ENCODE measurements at places on chromosomes 4 and X.
A peak's percentile ranks its signal among the peaks of the same experiment; 100 is the strongest.

GRCh38 chrX:124344246-124344645 lies 2.1 kb upstream of the SH2D1A start:
- no peak for DNase-seq

DNA sequence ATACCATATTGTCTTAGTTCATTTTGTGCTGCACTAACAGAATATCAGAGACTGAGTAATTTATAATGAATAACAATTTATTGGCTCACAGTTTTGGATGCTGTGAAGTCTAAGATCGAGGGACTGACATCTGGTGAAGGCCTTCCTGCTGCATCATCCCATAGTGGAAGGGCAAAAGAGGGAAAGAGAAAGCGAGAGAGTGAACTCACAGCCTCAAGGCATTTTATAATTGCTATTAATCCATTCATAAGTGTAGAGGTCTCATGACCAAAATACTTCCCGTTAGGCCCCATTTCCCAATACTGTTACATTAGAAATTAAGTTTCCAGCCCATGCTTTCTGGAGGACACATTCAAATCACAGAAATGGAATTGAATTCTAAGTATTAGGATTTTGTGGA lies 554.4 kb downstream of the TRAM1L1 start:
- DNase-seq: no peak

GRCh38 chr4:16916719-16917337 lies 18.4 kb upstream of the LDB2 start:
- peak; percentile 53 for DNase-seq

- DNase-seq: no peak
Measured at GRCh38 chr4:114116861-114117260, 137.4 kb upstream of the ARSJ start.

DNA sequence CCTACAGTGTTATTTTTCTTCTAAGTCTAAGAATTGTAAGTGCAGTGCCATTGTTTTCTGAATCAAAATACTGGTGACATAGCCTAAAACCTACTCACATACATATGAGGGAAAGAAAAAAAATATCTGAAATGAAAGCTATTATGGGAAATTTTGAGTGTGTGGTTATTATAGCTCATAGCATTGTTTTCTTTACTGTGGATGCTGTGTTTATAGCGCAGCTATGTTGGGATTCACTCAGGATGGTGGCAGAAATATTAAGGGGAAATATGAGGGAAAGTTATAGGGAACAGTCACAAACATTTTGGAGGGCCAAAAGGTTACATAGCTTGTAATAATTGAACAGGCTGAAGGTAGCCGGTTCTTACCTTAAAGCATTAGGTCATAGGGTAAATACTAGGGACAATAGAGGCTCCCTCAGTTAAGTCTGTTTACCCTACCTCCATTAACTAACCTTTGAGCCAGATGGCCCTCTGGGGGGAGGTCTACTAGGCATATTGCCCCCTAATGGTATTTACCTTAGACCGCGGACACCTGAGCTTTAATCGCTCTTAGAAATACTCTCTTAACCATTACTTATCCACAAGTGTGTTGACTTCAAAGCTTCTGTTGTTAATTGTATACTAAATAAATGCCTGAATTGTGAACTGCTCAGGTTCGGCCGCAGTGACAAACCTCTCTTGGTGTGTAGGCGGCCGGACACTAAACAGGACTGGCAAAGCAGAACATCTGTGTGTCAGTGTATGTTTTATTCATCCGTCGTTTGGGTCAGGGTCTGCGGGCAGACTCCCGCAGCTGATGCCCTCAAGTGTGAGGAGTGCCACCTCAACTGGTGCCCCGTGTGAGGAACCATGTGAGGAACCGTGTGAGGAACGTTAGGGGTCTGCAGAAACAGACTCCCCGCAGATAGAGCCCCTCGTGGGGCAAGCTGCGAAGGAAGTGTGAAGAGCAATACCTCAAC lies 21.3 kb upstream of the SULT1B1 start:
- no peak for DNase-seq

DNA sequence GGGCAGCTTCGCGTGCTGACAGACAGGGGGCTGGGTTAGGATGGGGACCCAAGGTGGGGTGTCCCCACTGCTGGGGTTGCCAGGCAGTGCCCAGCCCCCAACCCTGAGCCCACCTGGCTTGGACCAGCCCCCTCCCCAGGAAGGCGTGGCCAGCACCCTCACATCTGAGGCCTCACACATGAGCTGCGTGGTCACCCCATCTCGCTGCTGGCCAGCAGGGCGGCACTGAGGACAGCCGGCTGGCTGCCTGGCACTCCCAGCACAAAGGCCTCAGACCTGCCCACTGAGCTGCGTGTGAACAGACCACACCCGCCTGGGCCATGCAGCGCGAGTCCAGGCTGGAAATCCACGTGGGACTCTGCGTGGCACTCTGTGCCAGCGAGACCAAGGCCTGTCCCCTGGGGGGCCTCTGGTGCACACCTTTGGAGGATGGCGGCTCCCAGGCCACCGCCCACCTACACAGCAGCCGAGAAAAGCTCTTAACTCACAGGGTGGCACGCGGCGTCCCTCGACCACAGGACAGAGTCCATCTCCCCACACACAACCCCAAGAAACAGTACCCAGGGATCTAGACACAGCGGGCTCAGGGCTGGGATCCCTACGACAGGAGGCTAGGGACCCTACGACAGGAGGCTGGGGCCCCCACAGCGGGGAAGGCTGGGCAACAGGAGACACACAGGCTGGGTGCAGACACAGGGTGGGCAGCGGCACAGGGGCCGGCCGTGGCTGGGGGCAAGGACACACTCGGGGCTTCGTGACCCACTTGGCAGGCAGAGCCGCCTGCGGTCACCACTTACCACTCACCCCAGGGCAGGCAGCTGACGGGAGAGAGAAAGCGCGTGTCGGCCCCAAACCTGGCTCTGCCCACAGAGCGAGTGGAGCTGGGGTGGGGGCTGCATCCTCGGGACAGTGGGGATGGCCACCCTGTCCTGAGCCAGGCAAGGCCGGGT lies 9.8 kb downstream of the DGKQ start:
- DNase-seq: no peak

DNA sequence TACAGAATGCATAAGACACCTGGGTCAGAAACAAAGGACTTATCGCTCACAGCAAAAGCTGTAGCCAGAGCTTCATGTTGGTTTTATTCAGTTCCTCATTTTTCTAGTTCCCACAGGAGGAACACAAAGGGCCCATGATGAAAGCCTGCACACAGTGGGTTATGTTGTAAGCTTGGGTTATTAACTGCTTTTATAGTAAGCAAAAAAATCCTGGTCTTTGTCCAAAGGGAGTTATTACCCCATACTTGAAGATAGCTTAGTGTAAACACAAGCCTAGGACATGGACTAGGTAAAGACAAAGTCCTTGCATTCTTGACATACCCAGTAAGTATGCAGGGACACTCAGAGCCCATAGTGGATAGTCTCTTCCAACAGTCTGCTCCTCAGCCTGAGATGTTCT lies 11.7 kb downstream of the BBS12 start:
- DNase-seq: no peak

- no peak for DNase-seq
Measured at GRCh38 chr4:91427171-91427570, 876.6 kb upstream of the GRID2 start.

- no peak for DNase-seq
Measured at GRCh38 chr4:80465238-80465637, 129.7 kb downstream of the CFAP299 start.

DNA sequence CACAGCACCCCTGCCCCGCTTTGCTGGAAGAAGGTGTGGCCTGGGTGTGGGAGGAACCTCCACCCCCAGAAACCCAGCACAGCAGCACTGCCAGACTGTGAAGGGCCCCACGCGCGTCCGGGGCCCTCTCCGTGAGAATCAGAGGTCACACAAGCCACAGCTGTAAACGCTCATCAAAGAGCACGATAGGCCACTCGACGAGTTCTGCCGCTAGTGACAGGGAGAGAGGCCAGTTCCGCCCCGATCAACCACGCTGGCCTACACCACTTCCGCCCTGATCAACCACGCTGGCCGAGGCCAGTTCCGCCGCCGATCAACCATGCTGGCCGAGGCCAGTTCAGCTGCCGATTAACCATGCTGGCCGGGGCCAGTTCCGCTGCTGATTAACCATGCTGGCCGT lies 25.9 kb upstream of the ADRA2C start:
- no peak for DNase-seq

DNA sequence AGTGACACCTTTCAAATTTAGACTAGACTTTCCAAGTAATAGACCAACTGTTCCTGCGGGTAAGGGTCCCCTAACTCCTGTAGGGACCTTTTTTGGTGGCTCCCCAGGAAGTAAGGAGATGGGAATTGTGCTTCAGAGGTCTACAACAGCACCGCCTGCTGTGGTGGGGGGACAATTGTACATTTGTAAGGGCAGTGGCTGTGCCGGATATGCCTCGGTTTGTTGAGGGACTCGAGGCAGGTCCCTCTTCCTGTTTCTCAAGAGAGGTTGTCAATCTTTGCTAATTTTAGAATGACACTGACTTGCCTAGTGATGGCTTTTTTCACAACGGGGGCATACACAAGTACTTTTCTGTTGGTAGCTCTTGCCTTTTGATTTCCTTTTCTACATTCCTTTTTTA lies 15.5 kb upstream of the HSD17B11 start:
- DNase-seq: no peak

- no peak for DNase-seq
Measured at GRCh38 chr4:15897577-15897976, 41.0 kb downstream of the FGFBP1 start.

GRCh38 chr4:69838977-69839376 lies 21.0 kb downstream of the SULT1E1 start:
- DNase-seq: no peak

GRCh38 chr4:78775303-78776078 lies 659 bp upstream of the BMP2K start:
- DNase-seq: peak; percentile 75

- DNase-seq: no peak
Measured at GRCh38 chr4:87025614-87026041, 90.8 kb downstream of the AFF1 start.

DNA sequence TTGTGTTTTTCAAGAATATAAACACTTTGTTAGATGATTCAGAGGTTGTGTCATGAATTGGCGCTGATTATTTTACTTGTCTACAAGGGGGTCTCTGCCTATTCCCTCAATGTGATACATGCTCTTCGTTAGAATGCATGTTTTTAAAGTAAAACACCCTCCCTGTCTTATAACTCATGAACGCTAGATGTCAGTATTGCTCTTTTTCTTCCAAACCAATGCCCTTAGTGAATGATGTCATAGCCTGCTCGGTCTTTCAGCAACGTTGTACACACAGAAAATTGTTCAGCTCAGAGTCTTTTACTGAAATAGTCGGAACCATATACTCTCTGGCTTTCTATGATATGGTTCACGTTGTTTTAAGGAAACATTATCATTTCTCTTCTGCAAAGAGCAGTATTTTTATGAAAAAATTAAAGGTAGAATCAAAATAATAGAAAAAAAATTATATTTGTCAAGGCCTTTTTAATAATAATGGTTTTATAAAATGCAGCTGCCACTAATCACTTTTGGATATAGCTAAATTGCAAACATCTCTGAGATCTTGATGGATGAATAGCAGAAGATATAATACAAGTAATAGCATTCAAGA lies 292.9 kb downstream of the TLL1 start:
- DNase-seq: no peak

DNA sequence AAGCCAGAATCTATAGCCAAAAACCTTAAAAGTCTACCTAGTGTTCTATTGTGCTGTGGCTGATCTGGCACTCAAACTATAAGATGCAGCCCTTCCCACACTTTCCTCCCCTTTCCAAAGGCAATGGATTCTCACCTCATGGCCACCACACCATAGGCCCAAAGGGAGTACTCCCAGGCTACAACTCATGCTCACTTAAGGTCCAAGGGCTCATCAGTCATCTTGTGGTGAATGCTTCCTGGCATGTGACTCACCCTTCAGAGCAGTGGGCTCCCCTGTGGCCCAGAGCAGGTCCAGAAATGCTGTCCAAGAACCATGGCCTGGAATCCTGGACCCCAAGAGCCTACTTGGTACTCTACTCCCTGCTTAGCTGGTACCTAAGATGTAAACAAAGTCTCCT lies 181.0 kb downstream of the CHRDL1 start:
- DNase-seq: no peak

DNA sequence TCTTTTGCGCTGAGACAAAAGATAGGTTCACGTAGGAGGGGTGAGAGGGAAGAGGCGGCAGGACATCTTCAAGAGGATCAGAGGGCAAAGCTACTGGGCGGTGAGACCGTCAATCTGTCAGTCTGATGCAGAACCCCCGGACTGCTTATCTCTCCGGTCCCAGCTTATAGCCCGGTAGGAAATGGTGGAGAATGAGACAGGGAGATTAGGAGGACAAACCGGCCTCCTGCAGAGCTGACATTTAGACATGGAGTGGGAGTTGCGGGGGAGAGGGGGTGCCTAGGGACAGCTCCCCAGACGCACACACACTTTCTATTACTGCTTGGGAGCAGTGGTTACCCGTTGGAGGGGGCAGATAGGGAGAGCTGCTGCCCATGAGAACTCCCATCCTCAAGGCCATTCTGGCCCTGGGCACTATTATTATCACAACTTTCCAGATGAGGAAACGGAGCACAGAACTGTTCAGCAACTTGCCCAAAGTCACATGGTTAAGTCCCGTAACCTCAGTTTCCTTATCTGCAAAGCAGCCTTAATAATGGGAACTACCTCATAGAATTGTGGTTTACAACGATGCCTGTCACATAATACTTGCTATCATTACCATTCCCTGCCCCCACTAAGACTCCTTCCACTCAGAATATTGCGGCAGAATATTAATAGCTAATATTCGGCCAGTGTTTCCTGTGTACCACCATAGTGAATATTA lies 1.1 kb upstream of the HDAC6 start:
- DNase-seq: no peak
